ENCODE measurements at places on chromosomes 4 and X.

GRCh38 chr4:117623326-117623725 is 411.0 kb upstream of the NDST3 start:
- no peak for DNase-seq

GRCh38 chrX:38632516-38632915 is 71.2 kb downstream of the TSPAN7 start:
- no peak for DNase-seq

DNA sequence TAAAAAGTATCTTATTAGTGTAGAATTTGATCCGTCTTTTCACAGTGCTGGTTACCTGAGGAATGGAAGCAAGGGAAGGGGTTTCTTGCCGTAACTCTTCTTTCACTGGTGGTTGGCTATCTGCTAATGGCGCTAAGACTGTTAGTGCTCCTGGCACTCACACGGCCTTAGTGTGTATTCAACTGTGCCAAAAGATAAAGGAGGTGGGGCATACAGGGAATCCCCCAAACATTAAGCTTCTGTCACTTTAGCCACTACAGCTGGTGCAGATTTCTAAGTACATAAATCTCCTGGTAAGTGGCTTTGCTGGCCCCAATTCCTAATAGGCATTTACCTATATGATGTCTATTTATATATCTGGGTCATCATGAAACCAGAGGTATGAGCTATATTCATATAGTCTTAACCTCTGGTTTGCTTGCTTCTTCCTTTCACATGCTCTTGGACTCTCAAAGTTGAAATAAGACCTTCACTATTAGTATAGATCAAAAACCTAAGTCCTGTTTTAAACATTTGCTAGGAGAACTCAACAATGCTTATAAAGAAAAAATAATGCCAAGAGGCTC is 95.1 kb downstream of the TSPAN7 start:
- DNase-seq: no peak

- DNase-seq: no peak
These were observed 2.6 kb downstream of the PNCK start for GRCh38 chrX:153670748-153671588.

DNA sequence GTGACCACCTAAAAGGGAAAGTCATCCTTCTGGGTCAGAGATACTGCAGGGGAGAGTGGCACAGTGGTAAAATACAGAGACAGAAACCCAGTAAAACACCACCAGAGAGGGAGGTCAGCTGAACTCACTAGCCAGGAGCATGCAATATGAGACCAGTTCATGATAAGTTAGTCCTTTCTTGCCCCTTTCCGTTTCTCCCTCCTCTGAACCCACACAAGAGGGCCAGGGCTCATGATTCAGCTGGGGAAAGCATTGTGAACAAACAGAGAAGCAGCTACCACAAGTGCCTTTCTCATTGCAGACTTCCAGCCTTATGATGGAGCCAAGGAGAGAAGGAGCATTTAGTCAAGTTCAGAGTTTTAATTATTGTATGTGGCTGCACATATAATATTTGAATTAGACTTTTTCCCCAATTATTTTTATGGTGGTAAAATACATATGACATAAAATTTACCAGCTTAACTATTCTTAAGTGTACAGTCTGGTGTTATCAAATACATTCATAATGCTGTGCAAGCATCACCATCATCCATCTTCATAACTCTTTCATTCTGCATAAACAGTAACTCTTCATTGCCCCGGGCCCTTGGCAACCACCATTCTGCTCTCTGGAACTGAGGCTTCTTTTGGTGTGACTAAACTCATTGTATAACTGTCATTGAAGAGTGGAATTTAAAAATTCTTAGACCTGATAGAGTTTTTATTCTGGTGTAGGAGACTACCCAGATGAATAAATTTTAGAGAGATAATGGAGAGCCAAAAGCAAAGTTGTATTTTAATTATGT is 114.6 kb downstream of the DDIT4L start:
- no peak for DNase-seq

DNA sequence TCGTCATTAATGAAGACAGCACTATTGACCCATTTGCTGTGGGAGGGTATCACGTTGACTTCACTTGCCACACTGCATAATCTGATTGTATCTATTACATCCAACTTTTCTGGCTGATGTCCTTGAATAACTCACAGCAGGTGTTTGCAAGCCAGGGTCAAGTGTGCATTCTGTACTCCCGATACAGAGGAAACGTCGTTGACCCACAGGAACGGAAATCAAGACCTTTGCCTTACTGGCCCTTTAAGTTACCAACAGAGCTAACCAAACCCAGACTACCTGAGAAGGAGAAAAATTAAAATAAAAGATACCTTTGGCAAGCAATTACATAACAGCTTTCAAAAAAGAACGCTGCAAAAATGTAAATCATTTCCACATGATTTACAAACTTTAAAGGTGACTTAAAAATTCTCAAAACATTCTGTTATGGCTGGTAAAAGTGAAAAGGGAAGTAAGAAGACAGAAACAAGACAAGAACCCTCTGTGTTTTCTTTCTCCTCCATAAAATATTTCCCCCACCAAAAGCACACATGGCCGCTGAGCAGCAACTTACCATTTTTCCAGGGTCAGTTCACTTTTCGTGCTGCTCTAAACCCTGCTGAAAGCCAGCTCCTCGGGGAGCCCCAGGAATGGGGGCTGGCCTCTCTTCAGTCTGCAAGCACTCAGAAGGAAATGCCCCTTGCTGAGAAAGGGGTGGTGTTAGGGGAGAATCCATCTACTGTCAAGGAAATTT is 6.5 kb upstream of the SHISA3 start:
- no peak for DNase-seq

DNA sequence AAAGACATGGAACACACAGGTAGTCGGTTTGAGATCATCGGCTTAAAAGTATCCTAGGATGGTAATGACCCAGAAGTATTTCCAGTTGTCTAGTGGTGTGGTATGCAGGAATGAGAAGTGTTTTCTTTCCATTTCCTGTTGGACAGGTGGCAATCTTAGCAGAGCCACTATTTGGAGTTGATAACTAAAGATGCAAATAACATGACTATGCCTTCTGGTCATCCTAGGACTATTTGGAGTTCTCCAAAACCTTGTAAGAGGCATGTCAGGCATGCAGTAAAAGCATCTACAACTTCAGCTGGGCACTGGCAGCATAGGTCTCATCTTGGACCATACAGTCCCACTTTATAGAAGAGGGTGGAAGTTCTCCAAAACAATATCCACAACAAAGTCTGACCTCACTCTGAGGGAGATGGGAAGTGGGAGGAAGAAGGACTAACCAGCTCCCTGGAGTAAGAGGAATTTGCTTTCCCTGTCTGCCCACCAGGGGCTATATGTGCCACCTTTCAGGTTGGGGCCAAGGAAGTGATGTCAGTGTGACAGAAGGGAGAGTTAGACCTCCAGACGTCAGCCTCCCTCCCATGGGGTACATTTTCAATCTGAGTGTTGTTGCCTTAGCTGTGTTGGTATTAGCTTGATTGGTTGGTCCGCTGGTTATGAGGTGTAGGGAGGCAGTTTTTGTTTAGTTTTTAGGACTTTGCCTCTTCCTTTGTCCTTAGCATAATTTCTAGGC is 101.2 kb upstream of the MYOZ2 start:
- no peak for DNase-seq

- no peak for DNase-seq
These were observed 135.7 kb downstream of the CNKSR2 start for GRCh38 chrX:21509912-21510311.

- no peak for DNase-seq
These were observed 47.5 kb upstream of the WDR19 start for GRCh38 chr4:39134683-39135306.

- DNase-seq: no peak
These were observed 6.7 kb downstream of the NUP62CL start for GRCh38 chrX:107199491-107199890.

DNA sequence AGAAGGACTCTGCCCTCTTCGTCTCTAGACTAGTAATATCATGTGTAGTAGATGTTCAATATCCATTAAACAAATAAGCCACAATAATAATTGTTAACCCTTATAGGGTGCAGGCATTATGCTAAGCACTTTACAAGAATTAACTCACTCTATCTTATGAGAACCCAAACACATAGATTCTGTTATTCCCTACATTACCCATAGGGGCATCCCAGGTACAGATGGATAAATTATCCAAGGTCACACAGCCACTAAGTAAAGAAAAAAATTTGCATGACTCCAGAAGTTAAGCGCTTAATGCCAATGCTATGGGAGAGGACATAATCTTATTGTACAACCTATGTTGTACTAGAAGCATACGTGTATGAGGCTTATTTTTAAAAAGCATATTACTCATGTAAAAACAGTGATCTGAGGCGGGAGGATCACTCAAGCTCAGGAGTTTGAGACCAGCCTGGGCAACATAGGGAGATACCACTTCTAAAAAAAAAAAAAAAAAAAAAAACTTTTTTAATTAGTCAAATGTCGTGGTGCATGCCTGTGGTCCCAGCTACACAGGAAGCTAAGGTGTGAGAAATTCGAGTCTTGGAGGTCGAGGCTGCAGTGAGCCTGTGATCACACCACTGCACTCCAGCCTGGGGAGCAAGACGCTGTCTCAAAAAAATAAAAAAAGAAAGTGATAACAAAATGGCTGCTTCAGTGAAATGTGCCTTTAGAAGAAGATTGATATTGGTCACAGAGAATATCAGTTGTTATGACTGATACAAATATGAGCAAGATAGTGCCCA is 13.6 kb downstream of the LDB2 start:
- DNase-seq: no peak

- no peak for DNase-seq
These were observed 728 bp downstream of the UBA6 start for GRCh38 chr4:67700116-67700737.

- peak; percentile 70 for DNase-seq
These were observed 134.7 kb downstream of the PALLD start for GRCh38 chr4:168631241-168632162.

- no peak for DNase-seq
These were observed 42.6 kb downstream of the ARFIP1 start for GRCh38 chr4:152822323-152822722.

DNA sequence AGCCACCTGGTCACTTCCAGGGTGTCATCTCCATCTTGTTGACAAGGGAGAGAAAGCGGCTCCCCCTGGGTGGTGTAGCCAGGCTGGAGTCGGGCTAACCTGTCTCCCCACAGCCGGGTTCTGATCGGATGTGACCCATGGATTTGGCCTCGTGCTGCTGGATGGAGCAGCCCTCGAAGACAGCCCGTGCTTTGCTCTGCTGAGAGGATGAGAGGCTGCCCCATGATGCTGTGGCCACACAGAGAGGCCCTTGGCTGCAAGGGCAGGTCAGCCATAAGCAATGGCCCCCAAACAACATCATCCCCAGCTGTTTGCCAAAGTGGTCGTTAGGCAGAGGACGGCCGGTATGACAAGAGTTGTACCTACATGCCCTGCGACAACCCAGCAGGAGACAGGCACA is 106.6 kb downstream of the HMX1 start:
- no peak for DNase-seq

GRCh38 chrX:150202641-150203247 is 160.4 kb upstream of the MAMLD1 start:
- no peak for DNase-seq

GRCh38 chrX:32868524-32868895 is 342.8 kb downstream of the DMD start:
- no peak for DNase-seq

DNA sequence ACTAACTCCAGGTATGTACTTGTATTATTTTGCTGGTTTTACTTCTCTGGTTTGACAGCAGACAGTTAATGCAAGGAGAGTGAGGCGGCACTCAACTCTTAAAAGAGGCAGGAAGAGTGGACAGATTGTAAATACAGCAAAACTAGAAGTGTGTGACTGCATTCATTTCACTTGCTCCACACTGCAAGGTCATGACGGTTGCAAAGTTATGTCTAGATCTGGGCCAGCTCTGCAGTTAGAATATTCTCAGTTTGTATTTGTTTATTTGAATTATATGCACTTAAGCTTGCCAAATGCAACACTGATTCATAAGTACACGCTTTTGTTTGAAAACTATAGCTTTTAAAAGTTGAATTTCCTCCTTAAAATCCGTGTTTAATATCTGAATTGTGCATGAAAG is 148.9 kb downstream of the STIM2 start:
- DNase-seq: no peak

DNA sequence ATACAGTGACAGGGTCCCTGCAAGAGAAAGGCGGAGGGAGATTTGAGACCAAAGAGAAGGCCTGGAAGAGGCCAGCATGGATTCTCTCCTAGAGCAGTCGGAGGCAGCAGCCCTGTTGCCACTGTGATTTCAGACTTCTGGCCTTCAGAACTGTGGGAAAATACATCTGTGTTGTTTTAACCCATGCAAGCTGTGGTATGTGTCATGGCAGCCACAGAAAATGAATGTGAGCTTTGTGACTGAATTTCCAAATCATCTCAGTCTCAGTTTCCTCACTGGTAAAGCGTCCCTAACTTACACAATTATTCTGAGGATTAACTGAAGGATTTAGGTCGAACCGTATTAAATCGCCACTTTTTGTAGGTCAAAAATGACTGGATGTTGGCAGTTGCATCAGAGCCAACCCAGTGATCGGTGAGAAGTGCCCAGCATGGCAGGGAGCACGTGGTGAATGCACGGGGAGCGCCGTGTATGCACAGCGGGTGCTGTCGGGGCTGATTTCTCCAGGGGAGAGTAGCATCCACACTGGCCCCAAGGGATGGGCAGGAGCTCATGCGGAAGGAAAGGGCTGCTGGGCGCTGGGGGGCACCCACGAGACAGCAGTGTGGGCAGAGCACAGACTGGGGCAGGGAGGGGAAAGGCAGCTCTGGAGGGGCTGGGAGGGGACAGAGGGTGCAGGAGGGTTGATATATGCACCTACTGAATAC is 23.8 kb upstream of the NSG1 start:
- DNase-seq: no peak

Measured in colonic mucosa (tissue), 4 donors.